Activated naive CD8-positive, alpha-beta T cell treated with anti-CD3 and anti-CD28 coated beads for 36 hours (primary cell): ENCODE measurements at places on chromosomes 1 and 21. TPM values are rescaled to one million over a fixed set of nuclear protein-coding genes. Genes with fewer than 3 reads are reported as not detected.

AADACL3 gene
- total RNA-seq, result not detected

GRCh38 chr21:37001441-37001840 lies 5.1 kb upstream of the RIPPLY3 start:
- DNase-seq, result no peak

- no peak for DNase-seq
These were observed 155.9 kb downstream of the ELAVL4 start for GRCh38 chr1:50264590-50264989.

S100A6 gene
- 155 TPM for total RNA-seq

GRCh38 chr1:119966020-119966419 lies 69.7 kb upstream of the ADAM30 start:
- no peak for DNase-seq

GRCh38 chr1:153308540-153308939 lies 4.2 kb downstream of the PGLYRP3 start:
- DNase-seq, result no peak

CHIA gene
- total RNA-seq, result not detected

DNA sequence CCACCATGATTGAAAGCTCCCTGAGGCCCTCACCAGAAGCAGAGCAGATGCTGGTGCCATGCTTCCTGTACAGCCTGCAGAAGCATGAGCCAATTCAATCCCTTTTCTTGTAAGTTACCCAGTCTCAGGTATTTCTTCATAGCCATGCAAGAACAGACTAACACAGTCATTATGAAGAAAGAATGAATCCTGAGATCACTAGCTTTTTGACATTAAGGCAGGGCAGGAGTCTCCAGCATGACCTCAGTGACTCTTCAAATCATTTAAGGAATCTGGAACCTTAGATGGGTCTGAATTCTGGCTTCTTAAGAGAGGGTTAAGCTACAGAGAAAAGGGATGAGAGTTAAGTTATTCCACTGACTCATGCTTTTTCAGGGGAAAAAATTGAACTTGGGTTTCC lies 79.0 kb downstream of the PTPN14 start:
- no peak for DNase-seq

GRCh38 chr1:110708974-110709440 lies 34.3 kb upstream of the KCNA3 start:
- DNase-seq, result no peak

DNA sequence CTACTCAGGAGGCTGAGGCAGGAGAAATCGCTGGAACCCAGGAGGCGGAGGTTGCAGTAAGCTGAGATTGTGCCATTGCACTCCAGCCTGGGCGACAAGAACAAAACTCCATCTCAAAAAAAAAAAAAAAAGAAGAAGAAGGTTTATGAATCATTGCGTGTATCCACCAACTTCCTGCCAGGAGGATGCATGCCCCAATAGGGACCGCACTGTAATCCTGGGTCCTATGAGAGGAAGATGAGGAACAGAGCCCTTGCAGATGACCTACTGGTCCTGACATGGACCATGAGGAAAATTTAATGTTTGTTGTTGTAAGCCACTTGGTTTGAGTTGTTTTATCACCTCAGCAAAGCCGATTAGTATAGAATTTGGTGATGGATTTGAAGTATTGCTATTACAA lies 56.7 kb downstream of the PTGS2 start:
- no peak for DNase-seq

DCST2 gene
- 0.20 TPM for total RNA-seq

GJA8 gene
- total RNA-seq, result not detected

DNA sequence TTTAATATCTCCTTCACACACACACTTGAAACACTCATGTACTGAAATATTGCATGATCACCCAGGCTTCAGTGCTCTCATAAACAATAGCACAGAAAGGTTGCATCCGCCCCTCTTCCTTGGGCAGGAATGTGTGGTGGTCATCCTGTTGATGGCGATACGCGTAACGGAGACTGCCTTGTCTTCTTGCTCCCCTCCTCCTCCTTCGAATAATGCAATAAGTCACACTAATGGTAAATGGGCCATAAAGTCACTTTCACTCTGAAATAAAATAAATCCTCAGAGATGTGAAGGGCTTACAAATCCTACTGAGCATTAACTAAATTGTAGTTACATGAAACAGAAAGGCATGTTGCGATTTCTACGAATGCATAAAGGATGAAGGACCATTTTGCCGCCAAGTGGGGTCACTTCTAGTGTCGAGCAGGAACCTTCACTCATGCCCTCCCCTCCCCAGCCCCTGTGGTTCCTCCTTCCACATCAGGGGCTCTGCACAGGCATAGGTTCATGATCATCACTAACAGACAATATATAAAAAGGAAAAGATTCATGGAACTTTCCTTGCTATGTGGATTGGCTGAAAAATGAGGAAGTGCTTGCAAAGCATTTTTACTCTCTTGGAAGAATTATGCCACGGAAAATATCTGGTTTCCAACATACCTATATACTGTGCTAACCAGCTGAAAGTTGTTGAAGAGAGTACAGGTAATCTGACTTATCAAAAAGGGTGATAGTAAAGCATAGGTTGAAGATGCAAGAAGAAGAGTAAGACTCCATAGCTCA lies 1.2 kb upstream of the PGBD5 start:
- no peak for DNase-seq

- DNase-seq, result no peak
These were observed 18.9 kb upstream of the TMEM54 start for GRCh38 chr1:32919811-32920733.

- DNase-seq, result peak; percentile 54
These were observed 61.6 kb downstream of the PTGS2 start for GRCh38 chr1:186618401-186619170.

DNA sequence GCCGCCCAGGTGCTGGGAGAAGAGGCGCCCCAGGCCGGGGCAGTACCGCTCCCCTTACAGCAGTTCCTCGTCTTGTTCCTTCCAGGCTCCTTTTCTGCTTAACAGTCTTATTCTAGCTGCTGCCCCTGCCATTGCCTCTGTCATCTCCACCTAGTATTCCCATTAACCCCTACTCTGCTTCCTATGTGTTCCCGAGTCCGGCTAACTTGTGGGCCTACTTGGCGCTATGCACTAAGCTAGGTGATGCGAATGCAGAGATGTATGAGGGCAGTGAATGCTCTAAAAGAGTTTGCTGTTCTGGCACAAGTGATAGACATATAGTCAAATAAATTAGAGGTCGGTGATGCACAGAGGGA lies 276 bp upstream of the IQGAP3 start:
- DNase-seq, result no peak

DNA sequence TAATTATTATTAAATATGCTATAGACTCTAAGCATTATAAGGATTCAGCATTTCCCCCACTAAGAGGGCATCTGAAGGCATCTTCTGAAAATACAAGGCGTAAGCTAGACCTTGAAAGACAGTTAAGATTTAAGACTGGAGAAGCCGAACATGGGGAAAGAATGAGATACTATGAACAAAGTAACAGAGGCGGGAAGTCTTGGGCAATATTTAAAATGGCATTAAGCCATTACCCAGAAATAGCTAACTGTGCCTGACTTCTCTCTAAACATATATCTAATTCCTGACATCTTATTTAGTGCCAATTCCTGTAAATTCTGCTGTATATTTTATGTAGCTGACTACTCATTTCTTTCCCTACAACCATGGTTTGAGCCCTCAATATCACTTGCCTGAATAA lies 20.9 kb downstream of the DPH5 start:
- DNase-seq, result no peak

IGSF21 gene
- total RNA-seq, result not detected

- no peak for DNase-seq
These were observed 374.9 kb downstream of the DSCAM start for GRCh38 chr21:40472013-40472412.

DNA sequence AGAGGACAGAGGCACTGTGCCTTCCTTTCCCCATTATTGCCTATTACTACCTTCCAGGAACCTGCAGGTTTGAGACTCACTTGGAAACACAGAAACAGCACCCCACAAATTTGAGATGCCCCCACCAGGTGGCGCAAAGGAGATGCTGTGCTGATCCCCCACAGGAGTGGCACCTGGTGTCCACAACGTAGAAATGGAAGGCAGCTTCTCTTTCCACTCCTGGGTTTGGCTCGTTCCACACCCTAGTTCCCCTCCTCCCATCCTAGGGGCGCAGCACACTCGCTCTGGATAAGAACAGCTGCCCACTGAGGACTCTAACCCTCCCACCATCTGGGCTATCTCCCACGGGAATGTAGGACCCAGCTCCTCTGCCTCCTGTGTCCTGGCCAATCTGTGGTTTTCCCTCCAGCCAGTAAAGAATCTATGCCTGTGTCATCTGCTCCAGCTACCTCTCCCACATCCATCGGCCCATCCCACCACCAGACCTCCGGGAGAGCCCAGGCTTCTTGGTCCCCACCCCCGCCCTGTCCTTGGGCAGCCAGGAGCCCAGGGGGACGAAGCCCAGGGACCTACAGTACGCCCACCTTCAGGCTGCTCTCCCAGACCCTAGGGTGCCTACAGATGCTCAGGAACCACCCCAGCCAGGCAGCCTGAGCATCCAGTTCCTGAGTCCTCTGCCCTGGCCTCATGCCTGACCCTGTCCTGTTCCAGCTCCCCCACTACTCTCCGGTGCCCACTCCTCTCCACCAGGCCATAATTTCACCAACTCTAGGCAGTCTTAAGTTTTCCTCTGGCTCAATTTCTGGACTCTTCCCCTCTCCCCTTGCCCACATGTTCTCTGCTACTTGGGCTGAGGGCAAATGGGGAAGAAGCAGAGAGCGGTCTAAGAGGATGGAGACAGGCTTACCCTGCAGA lies 549 bp downstream of the THBS3 start:
- peak; percentile 87 for DNase-seq

GRCh38 chr1:242454262-242455051 lies 70.0 kb downstream of the PLD5 start:
- no peak for DNase-seq

DNA sequence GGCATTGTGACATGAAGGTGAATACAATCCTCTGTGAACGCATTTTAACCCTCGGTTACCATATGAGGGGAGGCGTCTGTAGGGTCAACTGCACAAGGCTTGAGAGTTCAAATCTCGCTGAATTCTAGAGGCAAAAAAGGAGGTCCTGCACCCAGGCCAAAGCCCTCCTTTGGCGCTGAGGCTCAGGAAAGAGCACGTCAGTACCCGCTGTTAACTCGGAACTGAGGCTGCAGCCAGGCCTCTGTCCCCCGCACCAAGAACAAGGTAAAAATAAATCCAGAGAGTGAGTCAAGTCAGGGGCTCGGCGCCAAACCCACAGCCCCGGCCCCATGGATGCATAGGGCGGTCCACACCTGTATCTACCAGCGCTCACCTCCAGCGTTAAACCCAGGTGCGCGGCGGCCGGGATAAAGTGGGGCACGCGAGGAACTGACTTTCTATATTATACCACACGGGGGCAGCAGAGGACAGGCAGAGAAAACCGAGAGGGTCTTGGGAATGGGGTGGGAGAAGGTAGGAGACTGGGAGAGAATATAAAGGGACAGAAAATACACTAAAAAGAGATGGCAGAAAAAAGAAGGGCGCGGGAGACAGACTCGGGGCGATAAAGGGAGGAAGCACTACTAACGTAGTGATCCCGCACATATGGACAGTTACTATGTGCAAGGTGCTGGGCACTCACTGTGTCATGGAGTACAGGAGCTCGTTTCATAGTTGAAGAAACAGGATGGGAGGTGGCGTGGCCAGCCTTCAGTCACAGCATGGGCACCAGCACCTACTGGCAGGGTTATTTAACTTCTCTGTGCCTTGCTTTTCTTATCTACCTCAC lies 54.9 kb downstream of the DMRTA2 start:
- DNase-seq, result peak; percentile 21

DNA sequence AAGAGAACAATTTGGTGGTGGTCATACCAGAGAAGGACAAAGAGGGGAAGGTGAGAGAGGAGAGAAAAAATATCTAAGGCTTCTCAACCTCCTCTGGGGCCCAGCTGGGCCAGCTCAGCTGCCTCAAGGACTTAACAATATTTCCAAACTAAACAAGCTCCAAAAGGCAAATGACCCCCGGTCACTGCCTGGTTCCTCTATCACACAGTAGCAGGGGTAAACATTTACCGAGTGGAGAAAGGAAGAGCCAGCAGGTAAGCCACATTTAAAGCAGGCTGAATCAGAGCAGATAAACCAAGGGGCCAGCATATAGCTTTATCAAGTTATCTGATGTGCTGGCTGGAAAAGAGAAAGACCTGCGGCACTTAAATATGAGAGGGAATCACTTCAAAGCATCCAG lies 102.1 kb downstream of the KCND3 start:
- DNase-seq, result no peak

- no peak for DNase-seq
These were observed 6.6 kb downstream of the KRTAP10-8 start for GRCh38 chr21:44618504-44618903.

GRCh38 chr1:73909043-73909562 lies 288.9 kb downstream of the LRRIQ3 start:
- no peak for DNase-seq

DNA sequence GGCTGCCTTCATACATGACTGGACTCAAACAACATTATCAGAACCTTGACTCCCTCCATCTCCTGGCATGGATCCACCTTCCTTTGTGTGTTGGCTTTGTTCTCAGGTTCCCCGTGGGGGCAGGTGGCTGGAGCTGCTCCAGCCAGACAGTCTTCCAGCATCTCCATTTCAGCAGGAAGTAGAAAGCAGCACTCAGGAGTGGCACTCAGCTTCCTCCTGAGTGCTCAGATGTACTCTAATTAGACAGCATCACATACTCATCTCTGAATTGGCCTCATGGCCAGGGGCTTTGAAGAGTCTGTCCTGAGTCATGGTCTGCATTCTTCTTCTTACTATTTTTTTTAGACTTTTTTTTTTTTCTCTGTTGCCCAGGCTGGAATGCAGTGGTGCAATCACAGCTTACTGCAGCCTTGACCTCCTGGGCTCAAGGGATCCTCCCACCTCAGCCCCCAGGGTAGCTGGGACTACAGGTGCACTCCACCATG lies 27.9 kb downstream of the OVAAL start:
- no peak for DNase-seq

DNA sequence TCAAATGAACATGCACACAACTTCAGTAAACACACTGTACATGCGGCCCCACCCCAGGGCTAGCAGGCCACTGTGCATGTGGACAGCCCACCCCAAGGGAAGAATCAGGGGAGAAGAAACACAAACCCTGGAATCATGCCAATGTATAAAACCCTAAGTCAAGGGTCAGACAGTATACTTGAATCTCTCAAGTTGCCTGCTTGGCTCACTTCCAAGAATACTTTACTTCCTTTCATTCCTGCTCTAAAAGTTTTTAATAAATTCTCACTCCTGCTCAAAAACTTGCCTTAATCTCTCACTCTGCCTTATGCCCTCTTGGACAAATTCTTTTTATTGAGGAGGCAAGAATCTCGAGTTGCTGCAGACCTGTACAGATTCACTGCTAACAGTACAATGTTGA lies 231.2 kb upstream of the CACYBP start:
- DNase-seq, result no peak

DNA sequence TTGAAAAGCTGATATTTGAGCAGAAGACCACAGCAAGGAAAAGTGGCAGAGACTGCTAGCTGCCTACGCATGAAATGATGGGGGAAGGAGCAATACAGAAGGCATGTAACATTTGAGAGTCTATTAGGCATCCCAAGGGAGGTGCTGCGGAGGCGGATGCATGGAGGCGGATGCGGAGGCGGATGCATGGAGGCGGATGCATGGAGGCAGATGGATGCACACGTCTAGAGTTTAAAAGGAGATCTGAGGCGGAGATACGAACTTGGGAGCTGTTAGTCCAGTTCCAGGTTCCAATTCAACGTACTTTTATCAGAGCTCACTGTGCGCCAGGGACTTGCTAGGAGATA lies 744 bp upstream of the DDX20 start:
- peak; percentile 26 for DNase-seq

- no peak for DNase-seq
These were observed 122.8 kb upstream of the USP24 start for GRCh38 chr1:55337801-55338447.

GRCh38 chr21:19609611-19610010 lies 1206.0 kb upstream of the TMPRSS15 start:
- no peak for DNase-seq

GRCh38 chr1:29807689-29808088 lies 571.4 kb downstream of the PTPRU start:
- DNase-seq, result no peak
